ENCODE measurements at places on chromosomes 2 and 18. TPM values are rescaled to one million over a fixed set of nuclear protein-coding genes. Genes with fewer than 3 reads are reported as not detected.
A peak's percentile ranks its signal among the peaks of the same experiment; 100 is the strongest.

Gene VWA3B
- total RNA-seq, result 4.1 TPM

Gene FRZB
- 17.1 TPM for total RNA-seq

- no peak for DNase-seq
These were observed 28.8 kb upstream of the FEZ2 start for GRCh38 chr2:36626756-36627155.

- no peak for DNase-seq
These were observed 289.0 kb upstream of the STON1 start for GRCh38 chr2:48240912-48241311.

- DNase-seq, result no peak
These were observed 102.2 kb downstream of the PDE1A start for GRCh38 chr2:182324665-182325064.

Gene REG1B
- not detected for total RNA-seq

Gene CD8B2
- 0.31 TPM for total RNA-seq

Gene LBX2
- total RNA-seq, result 2.8 TPM

Gene AKAIN1
- 1.1 TPM for total RNA-seq

DNA sequence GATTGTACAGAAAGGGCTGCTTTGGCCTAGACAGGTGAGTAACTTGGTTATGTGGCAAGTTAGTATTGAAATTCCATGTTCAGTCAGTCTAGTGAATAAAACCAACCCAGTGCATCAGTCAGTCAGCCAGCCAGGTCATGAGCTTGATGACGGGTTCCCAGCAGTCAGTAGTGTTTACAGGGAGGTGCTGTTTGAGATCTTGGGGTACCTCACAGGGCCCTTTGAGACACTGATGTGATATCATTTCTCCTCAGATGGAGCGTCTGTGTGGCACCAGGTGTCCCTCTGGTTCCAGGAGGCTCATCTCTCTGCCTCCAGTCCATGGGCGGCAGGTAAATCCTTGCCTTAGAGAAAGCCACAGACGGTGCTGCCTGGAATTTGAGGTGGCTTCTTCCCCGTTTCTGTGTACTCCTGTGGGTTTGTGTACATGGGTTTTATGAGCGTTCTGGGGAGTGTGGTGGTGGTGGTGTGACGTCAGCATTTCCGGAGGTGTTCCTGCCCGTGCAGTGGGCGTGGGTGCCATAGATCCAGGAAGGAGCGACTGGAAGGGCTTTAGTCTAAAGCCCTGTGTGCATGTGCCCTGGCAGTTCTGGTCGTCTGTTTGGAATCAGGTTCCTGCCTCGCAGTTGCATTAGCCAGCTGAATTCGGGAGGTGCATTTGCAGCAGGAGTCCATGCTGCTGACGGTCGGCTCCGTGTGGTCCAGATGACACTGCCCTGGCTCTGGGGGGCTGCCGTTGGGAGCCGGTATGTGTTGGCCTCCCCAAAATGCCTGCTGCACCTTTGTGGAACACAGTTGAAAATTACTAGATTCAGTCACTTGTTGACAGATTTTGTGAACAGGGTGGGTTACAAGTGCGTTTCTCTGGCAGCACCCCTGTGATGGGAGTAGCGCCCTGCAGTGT is 2.1 kb downstream of the CTDP1 start:
- no peak for DNase-seq

Gene NOTO
- not detected for total RNA-seq

GRCh38 chr2:23221236-23221635 is 163.7 kb upstream of the KLHL29 start:
- DNase-seq, result no peak

DNA sequence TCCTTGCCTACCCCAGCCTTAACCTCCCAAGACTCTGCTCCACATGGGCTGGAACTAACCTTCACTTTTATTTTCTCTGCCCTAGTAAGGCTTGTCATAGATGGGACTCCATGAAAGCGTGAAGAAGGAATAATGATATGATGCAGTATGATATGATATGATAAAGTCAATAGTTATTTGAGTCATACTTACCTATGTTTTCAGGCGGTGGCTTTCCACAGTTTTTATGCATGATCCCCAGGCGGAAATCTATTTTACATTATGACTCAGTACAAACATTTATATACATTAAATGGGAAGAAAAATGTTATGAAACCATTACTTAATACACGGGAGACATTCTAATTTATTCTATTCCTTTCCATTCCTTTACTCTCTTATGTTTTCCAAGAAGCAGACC is 5.6 kb downstream of the ACMSD start:
- no peak for DNase-seq

DNA sequence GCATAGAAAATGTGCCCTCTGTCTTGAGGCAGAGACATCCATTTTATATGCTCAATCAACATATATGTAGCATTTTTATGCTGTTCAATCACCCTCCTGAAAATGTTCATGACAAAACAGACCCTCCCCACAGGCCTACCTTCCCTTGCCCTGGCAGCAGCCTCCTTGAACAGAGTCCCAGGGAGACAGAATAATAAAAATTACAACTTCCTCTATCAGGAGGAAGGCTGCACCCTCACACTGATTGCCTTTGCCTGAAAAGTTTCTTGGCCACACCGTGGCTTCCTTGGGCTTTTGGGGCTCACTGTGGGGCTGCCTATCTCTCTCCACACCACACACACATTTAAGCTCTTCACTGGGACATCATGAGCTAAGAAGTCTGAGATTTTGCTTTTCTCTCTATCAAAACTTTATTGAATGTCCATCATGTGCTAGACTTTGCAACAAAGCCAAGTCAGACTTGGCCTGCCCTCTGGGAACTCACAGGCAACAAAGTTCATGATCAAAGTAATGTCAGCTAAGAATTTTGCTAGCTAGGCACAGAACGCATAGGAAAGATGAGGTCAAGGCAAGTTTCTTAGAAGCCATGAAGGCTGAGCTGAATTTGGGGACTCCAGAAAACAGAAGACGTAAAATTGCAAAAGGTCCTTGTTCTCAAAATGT is 101.6 kb downstream of the BCL2L11 start:
- DNase-seq, result no peak

Gene SRD5A2
- total RNA-seq, result not detected

Gene OSBPL6
- total RNA-seq, result 6.9 TPM

DNA sequence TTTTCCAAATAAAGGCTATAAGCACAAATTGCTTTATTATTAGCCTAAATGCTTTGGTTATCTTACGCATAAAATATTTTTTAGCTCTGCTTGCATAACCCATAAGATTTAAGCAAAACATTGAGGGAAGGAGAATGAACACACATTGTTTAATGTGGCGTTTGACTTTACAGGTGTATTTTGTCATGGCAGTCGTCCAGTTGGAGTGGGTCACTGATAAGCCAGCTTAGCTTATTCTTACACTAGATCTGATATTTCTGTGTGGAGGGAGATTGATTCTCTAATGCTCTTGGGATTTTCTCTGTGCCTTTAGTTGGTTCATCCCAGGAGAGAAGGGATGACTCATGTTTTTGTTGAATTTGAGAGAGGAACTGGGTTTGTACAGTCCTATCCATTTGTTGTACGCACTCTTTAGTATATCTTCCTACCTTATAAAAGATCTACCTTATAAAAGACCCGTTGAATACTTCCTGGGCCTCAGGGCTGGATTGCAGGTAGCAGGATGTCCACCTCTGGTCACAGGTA is 47.5 kb upstream of the ACYP2 start:
- no peak for DNase-seq

- no peak for DNase-seq
These were observed 91.6 kb downstream of the NFATC1 start for GRCh38 chr18:79487183-79487800.

- no peak for DNase-seq
These were observed 247.1 kb upstream of the NT5C1B start for GRCh38 chr2:18836436-18836835.

GRCh38 chr18:52341608-52342381 is 1.8 kb downstream of the DCC start:
- no peak for DNase-seq

Gene SIX3
- total RNA-seq, result 0.68 TPM

DNA sequence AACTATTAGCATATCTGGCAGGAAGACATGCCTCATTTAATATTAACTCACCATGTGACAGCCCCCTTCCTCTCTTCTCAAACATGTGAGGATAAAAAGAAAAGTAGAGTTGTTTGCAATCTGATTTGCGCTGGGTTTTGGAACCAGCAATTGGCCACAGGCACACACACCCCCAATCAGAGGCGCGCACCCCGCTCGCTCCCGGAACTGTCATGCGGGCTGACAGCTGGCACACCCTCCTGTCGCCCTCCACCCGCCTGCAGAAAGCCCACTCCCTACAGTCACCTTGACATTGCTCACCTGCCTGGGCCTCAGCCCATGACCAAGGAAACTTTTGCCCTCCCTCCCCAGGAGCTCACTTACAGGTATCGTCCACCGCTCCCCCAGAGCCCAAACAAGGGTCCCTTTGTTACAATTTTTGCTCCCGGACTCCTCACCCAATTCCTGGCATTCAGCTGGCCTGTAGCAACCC is 1.1 kb downstream of the COBLL1 start:
- DNase-seq, result no peak

GRCh38 chr2:61135510-61135909 is 26.5 kb upstream of the C2orf74 start:
- DNase-seq, result no peak

DNA sequence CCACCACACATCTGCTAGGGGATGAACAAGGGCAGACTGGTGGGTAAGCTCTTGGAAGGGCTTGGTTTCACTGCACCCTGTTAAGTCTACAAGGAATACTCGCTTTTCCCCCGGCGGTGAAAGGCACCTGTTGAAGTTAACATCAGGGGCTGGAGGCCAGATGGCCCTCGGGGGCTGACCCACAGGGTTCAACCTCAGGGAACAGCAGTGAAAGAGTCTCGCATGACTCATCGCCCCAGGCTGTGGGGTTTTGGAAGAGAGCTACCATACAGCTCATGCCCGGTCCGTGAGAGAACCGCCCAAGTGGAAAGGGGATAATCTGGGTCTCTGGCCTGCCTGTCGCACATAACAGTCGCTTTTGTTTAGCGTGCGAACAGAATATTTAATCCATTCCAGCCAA is 748.0 kb downstream of the DPP10 start:
- DNase-seq, result no peak

DNA sequence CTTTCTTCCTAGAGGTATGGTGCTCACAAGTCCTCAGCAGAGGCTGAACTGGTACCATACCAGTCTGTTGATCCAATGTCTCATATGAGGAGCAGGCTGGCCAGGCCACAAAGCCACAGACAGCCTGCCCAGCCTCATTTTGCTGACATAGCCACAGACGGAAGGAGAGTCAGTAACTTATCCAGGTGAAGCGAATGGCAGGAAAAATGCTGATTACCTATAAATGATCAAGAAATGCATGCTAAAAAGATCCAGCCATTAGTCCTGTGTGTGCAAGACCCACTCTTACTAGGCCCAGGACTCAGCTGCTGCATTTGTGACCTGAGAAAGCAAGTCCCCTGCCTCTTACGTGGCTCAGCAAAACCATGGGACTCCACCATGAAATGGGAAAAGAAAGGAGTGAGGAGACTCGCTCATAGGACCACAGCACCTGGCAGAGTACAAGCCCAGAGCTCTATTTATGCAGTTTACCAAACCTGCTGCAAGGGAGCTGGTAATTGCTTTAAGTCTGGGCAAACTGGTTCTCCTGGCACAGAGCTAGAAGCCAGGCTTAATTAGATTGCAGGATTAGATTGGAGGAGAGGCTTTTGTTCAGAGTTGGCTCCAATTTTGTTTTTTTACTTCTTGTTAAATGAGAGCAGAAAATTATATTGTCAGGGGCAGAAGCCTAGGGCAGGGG is 19.0 kb downstream of the RHOB start:
- DNase-seq, result peak; percentile 42

GRCh38 chr2:236877972-236878371 is 207.7 kb upstream of the COPS8 start:
- no peak for DNase-seq

- no peak for DNase-seq
These were observed 222.4 kb downstream of the LOXHD1 start for GRCh38 chr18:46434629-46435028.

- no peak for DNase-seq
These were observed 4.5 kb downstream of the SLC14A2 start for GRCh38 chr18:45619826-45620201.

DNA sequence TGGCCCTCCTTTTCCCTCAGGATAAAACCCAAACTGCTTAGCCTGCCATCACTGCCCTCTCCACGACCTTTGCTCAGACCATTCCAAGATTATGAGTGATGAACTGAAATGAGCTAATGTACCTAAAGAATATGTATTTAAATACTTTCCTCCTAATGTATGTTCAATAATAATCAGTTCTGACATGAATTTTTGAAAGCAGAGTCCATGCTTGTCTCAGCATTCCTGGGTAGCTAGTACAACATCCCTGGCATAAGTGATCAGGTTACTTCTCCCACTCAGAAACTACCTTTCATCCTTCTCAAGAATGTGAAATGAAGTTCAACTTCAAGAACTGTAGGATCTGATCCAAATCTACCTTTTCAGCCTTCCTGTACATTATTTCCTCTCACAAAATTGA is 103.6 kb downstream of the UNC80 start:
- DNase-seq, result no peak

DNA sequence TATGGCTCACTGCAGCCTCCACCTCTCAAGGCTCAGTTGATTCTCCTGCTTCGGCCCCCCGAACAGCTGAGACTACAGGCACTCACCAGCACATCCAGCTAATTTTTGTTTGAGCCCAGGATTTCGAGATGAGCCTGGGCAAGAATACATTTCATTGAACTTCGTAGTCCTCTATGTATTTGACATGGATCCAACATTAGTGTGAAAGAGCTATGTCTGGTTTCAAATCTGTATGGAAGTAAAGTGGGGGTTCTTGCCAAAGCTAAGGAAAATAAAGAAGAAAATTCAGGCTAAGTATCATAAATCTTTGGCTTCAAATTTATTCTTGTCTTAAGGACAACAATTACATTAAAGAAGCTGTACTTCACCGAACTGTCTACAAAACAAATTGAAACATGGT is 1291.7 kb upstream of the CRIM1 start:
- no peak for DNase-seq

DNA sequence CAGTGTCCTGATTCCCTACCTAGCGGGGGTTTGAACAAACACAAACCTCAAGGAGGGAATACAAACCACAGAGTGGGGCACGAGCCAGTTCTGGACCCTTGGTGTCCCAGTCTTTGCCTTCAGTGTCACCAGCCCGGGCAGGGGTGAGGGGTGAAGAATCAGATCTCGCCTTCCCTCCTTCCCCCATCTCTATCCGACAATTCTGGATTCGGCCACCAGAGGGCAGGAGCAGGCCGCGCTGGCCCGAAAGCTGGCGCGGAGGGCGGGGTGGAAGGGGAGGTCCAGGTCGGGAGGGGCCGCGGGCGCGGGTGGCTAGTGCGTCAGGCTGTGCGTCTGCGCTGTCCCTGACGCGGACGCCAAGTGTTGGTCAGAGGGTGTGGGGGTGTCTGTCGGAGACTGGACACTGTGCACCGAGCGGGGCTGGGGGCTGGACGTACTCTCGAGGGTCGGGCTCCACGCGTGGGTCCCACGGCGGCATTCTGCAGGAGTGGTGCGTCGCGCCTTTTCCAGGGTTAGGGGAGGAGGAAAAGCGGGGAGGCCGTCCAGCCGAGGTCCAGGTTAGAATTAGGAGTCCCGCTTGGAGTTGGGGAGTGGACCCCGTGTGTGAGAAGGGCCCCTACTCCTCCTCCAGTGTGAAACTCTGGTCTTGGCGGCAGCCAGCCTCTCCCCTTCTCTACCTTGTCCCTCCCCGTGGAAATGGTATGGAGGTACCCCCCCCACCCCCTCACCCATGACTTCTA is 2.9 kb upstream of the CRYBA2 start:
- peak; percentile 89 for DNase-seq
